ENCODE measurements at places on chromosomes 5 and 9.
A peak's percentile ranks its signal among the peaks of the same experiment; 100 is the strongest.

- DNase-seq: no peak
These were observed 138.3 kb downstream of the PAX5 start for GRCh38 chr9:36895744-36896260.

- DNase-seq: no peak
These were observed 734.9 kb downstream of the DTWD2 start for GRCh38 chr5:118253225-118254061.

DNA sequence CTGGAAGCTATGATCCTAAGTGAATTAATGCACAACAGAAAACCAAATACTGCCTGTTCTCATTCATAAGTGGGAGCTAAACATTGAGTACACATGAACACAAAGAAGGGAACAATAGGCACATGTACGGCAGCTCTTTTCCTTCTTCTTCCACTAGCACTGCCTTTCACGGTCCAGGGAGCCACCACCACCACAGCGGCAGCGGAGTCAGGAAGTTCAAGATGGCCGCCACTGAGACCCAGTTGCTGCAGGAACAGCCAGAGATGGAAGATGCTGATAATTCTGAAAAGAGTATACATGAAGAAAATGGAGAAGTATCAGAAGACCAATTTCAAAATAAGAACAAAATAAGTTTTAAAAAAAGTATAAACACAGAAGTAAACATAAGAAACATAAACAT is 39.5 kb upstream of the TNFSF15 start:
- no peak for DNase-seq

DNA sequence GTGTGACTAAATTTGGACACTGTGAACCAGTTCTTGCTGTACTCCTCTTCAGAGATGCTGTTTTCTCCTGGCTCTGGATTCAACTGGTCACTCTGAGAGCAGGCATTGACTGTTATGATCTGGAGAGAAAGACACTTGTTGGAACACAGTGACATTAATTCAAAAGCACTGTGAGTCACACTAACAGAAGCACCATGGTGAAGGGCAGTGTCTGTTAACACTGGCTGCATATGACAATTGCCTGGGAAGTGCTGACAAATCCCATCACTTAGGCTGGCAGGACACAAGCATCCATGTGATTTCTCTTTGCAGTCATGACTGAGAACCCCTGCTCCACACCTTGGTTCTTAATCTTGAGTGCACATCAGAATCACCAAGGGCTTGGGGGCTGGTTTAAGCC is 132.4 kb downstream of the TRPM6 start:
- DNase-seq: no peak

DNA sequence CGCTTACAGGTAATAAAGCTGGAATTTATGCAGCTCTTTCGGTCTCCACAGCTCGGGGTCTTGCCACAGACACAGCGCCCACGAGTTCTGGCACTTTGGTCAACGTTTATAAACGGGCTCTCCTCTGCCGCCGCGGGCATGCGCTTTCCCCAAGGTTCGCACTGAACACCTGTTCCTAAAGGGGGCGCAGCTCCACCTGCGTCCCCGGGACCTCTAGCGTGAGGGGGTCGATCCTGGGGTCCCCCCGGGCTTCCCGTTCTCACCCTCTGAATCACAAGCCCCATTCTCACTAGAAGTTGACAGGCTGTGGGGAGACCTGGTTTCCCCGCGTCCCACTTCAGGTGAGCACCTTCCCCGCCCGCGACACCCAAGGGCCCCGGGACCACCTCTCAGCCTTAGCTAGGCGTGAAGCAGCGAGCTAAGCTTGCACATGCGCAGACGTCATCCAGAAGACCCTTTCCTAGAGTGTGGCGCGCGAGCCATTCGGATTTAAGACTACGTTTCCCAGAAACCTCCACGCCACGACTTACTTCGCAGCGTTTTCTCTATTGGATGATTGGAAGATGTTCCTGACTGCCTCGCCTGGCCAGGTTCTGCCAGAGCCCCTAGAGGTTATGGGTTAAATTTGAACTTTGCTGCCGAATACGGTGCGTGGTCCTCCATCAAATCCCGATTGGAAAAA is 21.3 kb upstream of the ZNF782 start:
- peak; percentile 41 for DNase-seq

DNA sequence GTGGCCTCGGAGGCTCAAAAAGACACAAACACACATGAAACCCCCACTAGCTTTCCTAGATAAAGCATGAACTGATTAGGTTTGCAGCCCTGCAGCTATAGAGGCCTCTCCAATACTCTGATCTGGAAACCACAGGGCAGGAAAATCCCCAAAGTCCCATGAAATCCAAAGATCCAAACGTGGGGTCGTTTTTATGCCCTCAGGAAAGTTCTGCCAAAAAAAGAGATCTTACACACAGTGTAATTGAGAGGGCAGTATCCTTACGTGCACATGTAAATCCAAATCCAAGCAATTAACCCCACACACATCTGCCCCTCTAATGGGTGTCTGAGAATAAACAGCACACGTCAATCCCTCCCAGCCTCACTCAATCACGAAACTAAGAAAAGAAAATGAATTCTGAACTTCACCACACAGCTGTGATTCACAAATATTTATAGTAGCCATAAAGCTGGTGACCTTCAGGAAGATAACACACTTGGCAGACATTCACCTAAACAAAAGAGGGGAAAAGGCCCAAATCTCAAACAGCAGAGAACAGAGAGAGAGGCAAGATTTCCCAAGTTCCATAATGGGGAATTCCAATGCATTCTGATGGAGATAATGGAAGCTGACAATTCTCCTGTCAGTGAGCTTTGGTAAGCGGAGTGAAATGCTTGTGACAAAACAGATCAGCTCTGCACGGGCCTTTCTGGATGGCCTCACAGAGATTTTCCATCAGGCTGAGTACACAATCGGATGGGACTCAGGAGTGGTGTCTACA is 114.2 kb downstream of the SEMA5A start:
- no peak for DNase-seq

DNA sequence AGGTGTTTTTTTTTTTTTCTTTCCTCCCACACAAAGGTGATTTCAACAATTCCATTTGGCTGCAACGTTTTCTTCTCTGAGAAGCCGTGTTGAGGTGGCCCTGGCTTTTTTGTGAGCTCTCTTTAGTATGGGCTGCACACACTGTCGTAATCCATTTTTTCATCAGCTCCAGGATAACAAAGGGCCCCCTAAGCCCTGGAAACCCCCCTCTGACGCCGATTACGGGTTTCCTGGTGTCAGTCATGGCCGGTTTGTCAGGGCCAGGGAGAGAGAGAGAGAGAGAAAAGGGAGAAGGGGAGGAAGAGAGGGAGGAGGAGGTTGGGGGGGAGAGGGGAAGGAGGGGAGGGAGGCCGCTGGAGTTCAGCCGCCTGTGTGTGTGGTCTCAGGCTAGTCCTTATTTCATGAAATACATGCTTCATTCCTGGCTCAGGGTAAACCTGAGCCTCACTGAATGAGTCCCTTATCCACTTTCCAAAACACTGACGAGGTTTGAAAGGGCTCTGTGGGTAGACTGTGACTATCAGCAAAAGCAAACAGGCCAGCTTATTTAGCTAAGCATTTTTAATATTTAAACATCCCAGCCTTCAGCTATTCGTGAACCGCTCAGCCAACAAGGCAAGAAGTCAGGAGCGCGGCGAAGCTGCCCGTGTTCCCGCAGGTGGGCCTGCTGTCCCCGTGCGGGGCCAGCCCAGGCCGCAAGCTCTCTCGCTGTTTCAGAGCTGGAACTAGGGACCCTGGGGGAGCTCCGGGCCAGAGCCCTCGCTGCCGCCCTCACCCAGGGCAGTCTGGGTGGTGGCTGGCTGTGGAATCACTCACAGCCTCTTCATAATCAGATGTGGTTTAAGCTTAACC is 172.8 kb downstream of the ERCC6L2 start:
- DNase-seq: no peak

DNA sequence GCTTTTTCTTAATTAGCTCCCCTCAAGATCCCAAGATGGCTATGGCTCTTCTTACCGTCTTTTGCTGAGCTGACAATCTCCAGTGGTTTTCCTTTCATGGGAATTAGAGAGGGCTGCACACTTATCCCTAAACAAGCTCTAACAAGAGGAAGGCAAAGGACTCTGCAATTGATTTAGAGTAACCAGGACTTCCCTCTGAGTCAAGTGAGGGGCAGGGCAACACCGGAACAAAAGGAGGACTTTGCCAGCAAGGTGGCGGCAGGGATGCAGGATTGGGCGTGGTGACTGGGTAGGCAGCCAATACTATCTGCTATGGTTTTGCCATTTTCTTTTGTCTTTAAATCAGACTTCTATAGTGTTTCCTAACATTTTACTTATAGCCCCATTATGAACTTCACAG is 9.8 kb downstream of the SLC44A1 start:
- no peak for DNase-seq

- no peak for DNase-seq
These were observed 53.2 kb upstream of the EBF1 start for GRCh38 chr5:159152876-159153275.

- DNase-seq: peak; percentile 47
These were observed 89.9 kb upstream of the CLINT1 start for GRCh38 chr5:157948738-157949410.

DNA sequence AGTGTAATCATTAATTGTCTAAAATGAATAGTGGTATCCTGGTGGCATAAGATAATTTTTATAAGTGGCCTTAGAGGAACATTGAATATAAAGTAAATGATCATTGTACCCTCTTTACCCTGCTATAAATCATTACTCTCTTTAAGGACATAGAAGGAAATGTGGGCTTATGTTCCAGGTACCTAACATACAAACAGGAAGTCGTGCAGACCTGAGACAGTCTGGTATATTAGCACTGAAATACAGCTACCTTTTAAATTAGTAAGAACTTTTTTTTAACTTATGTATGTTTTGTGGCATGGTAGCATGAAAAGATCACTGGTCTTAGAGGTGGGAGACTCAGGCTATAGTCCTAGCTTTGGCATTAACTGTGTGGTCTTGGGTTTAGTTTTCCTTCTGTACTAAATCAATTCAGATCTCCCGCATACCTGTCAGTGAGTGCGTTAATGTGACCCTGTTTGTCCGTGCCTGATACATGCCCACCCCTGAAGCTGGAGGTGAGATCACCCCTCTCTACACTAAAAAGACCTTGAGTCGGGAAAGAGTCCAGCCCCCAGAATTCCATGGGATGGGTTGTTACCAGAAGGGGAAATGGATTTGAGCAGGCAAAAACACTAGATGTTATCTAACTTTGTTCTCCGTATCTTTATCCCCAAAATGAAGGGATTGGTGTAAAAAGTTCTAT is 59.4 kb upstream of the ERBIN start:
- no peak for DNase-seq

DNA sequence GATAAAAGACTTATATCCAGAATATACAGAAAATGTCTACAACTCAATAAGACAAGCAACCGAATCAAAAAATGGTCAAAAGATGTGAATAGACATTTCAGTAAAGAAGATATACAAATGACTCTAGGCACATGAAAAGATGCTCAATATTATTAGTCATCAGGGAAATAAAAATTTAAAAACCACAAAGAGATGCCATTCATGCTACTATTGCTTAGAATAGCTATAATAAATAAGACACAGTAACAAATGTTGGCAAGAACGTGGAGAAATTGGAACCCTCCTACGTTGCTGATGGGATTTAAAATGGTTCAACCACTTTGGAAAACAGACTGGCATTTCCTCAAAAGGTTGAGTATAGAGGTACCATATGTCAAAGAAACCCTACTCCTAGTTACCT is 39.8 kb downstream of the POLK start:
- DNase-seq: no peak

DNA sequence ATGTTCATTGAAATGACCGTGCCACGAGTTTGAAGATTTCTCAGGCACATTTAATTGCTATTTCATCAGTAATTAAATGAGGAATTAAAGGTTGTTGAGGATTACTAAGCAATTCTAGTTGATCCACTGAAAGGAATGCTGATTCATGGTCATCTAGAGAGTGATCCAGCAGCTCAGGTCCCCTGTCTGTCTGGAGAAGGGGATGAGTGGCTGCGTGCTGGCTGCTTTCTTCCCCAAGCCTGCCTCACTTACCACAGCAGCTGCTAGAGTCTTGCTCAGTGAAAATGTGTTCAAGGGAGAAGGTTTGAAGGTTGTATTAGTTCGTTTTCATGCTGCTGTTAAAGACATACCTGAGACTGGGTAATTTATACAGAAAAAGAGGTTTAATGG is 7.8 kb upstream of the TGFBI start:
- no peak for DNase-seq

GRCh38 chr9:131511880-131512279 is 9.2 kb downstream of the POMT1 start:
- no peak for DNase-seq

DNA sequence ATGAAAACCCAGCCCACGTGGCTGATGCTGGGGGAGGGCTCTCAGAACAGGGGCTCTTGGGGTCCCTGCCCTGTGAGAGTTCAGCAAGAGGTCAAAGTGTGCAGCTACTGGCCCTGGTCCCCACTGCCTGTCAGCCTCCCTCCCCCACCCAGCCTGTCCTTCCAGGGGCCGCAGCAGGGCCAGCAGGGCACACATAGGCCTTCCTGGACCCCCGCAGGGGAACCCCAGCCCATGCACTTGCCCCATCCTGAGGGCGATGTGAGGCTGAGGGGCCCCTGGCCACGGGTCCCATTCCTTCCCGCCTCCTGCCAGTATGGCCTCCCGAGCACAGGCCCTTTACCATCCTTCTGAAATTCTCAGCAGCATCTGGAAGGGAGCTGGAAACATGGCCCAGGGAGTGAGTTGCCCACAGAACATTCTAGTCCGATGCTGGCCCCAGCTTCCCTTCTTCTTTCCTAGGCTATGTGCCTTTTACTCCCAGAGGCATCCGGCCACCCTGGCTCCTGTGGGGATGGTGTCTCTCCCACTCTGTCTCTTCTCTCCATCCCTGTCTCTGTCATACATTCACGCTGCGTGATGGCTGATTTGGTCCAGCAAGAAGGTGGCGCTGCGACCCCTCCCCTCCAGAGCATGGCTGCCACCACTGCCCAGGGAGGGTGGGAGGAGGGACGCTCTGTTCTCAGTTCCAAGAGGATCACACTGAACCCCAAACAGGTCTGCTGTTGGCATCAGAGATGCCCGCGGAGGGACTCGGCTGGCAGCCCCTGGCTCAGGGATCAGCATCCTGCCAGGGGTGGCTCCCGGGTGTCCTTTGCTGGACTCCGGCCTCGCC is 19.6 kb downstream of the MRPL36 start:
- no peak for DNase-seq

GRCh38 chr5:104789366-104789765 is 1226.8 kb upstream of the NUDT12 start:
- no peak for DNase-seq

DNA sequence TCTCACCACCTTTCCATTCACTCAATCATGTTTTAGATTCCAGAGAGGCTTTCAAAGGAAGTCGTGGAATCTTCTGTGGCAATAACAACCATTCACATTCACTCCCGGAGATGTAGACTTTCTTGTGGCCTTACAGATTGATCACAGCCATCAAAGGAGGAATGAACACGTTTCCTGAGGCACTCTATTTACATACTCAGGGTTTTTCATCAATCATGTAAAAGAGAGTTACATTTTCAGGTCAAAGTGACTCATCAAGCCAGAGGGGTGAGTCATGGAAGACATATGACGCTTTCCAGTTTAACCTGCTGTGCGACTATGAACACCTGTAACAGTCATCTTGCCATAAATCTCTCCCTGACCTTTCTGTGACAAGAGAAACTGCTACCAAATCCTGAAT is 39.3 kb upstream of the RAD23B start:
- no peak for DNase-seq

GRCh38 chr9:38358390-38359296 is 33.9 kb upstream of the ALDH1B1 start:
- DNase-seq: no peak

- no peak for DNase-seq
These were observed 42.7 kb downstream of the NKD2 start for GRCh38 chr5:1051366-1051720.
